Left ventricle myocardium superior (tissue), 1 donor: ENCODE measurements at places on chromosomes 5 and 9. TPM values are rescaled to one million over a fixed set of nuclear protein-coding genes. Genes with fewer than 3 reads are reported as not detected.
A peak's percentile ranks its signal among the peaks of the same experiment; 100 is the strongest.

NELFB gene
- 43.6 TPM for total RNA-seq

TAF11L10 gene
- not detected for total RNA-seq

SHB gene
- total RNA-seq = 15.9 TPM

F2R gene
- 7.2 TPM for total RNA-seq

GRCh38 chr5:50763846-50764245 is 97.4 kb downstream of the PARP8 start:
- DNase-seq = no peak

DNA sequence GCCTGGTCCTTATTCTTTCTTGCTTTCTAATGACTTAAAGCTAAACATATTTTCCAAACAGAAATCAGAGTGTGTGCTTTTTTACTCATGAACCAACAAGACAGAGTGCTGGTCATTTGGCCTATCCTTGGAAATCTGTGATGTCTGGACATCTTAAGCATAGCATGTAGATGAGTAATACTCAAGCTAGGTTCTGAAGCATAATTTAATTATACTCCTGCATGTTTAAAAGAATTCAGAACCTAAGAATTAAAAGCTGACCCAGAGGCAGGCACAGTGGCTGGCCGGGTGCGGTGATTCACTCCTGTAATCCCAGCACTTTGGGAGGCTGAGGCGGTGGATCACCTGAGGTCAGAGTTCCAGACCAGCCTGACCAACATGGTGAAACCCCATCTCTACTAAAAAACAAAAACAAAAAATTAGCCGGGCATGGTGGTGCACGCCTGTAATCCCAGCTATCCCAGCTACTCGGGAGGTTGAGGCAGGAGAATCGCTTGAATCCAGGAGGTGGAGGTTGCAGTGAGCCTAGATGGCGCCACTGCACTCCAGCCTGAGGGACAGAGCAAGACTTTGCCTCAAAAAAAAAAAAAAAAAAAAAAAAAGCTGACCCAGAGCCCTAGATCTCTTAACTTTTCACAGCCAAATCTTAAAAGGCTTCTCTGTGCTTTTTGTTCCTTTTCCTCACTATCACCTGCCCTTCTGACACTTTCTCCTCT is 16.2 kb upstream of the TJP2 start:
- DNase-seq = no peak

DNA sequence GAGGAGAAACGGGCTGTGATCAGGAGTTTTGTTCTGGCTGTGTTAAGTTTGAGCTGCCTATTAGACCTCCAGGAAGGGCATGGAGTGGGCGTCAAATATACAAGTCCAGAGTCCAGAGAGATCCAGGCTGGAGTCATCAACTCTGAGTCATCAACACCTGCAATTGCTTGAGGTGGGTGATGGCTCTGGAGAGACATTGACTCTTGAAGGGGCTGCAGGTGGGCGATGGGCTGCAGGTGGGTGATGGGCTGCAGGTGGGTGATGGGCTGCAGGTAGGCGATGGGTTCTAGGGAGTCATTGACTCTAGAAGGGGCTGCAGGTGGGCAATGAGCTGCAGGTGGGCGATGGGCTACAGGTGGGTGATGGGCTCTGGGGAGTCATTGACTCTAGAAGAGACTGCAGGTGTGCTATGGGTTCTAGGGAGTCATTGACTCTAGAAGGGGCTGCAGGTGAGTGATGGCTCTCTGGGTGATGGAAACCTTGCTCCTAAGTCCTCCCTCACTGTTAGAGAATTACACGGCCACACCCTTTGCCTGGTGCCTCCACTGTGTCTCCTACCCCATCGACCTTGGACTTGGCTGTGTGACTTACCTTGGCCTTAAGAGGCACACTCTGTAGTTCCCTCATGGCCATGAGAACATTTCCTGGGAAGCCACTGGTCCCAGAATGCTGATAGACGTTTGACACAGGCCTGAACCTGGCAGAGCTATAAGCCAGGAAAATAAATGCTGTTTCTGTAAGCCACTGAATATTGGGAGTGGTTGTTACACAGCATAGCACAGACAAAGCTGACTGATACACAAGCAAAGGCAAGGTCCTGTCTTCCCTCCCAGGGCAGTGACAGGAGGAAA is 10.4 kb upstream of the FIBCD1 start:
- DNase-seq = no peak

GRCh38 chr5:94094793-94095441 is 353.5 kb upstream of the POU5F2 start:
- no peak for DNase-seq

DNA sequence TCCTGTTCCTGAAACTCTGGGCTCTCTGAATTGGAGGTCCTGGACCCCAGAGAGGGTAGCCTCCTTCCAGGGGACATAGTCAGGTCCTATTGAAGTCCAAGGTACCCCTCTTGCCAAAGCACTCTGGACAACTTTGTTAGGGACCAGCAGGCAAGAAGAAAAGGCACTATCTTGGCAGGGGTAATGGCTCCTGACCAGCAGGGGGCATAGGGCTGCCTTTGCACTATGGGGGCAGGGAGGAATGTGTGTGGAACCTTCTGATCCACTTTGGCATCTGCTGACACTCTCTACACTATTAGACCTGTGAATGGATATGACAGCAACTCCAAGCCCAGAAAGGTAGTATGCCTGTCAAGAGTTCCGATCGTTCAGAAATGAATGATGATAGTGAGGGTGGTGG is 179.0 kb upstream of the CD180 start:
- DNase-seq = no peak

- no peak for DNase-seq
Measured at GRCh38 chr5:136729901-136730355, 364.6 kb upstream of the TRPC7 start.

DNA sequence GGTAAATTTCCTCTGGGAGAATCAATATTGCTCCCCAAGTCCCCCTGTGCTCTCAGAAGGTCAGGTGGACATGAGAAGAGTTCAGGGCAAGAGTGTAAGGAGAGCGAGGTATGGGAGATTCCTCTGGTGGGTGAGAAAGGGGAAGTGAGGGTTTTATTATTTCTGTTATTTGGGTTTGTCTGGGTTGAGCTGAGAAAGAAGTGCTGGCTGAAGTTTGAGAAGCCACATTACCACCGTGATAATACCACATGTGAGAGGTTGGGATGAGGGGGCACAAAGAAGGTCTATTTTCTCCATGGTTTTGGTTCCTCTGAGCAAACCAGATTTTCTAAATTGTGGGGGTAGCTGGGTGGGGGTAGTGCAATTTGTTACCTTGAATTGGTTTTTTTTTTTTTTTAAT is 350.4 kb downstream of the OSTF1 start:
- no peak for DNase-seq

DNA sequence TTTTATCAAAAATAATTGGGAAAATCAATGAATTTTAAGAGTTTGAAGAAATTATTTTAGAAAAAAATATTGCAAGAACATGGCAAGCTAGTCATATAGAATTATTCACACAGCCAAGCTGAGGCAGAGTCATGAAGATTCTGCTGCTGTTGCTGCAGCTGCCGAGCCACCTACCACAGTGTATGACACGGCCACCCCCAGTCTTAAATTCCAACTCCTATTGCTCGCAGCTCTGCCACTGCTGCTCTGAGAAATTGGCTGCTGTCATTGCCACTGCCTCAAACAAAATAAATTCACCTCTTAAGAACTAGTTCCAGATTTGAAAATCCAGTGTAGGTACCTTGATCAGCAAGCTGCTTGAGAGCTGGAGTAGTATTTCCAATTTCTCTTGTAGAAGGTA is 1318.8 kb upstream of the ACO1 start:
- no peak for DNase-seq

DNA sequence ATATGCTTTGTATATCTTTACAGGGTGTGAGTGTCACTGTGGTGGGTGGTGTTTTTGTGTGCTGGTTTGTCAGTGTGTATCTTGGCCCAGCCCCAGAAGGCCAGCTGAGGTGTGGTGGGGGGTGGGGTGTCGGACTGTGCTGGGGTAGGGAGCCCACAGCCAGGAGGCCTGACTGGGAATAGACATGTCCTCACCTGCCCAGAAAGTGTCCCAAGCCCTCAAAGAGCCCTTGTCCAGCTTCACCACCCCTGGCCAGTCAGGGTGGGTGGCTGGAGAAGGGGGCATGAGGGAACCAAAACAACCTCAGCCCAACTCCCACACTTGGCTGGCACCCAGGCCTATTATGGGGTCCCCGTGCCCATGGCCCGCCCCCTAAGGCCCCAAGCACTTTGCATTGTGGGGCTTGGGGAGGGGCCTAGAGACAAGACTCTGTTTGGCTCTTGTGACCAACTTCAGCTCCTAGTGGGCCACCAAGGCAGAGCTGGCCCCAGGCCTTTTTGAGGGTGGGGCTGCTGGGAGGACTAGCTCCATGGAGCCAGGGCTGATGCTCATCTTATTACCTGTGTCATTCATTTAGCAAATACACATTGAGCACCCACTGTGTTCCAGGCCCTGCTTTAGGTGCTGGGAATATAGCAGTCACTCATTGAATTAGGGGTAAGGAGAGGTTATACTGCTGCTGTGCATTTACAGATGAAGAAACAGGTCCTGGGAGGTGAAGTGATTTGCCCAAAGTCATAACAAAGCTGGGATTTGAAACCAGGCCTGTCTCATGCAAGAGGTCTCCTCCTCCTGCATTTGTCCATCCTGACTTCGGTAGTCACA is 56.2 kb upstream of the PSD2 start:
- DNase-seq = no peak

DNA sequence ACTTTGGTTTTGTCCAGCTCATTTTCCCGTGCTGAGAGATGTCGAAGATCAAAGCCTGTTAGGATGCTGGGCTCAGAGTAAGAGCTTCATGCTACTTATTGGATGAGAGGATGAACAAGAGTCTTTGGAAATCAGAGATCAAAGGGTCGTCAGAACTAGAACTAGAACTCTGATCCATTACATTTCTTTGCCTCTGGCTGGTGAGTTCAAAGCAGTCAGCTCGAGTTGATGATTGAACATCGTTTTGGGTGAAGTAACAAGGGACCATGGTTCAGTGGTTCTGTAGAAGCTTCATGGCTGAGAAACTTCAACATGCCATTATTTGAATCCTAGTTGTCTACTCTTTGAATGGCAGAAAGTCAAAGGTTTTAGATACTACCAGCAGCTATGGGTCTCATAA is 320.3 kb downstream of the ARHGEF28 start:
- DNase-seq = no peak

DNA sequence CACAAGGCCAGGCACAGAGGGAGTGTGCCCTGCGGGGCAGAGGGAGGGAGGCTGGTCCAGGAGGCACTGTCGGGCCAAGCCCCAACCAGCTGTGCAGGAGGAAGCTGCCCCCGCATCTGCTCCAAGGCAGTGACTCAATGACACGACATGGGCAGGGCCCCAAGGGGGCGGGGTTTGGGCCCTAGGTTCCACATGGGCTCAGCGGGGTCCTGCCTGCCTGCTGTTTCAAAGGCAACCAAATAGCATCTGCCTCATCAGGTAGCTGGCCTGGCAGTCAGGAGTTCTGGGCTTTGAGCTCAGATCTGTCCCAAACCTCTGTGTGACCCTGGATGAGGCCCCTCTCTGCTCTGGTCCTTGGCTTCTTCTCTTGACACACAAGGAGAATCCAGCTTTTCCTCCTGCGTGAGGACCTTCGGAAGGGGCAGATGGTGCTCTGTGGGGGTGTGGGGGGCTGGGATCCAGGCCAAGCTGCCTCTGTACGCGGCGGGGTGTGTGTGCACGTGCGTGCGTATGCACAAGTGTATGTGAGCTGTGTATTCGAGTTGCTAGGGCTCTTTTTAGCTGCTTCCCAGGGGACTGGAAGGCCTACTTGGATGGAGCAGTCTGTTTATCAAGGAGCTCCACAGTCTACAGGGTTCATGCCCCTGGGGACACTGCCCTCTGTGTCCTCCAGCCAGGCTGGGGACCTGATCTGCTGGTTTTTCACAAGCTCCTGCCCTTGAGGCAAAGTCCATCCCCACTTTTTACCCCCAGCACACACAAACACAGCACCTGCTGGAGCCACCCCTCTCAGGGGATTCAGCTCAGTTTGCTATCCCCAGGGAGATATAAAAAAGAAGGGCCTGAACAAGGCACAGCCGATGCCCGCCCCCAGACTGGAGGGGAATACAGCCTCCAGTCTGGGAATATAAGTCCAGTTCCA is 138.9 kb downstream of the RGS3 start:
- DNase-seq = peak; percentile 88

DNA sequence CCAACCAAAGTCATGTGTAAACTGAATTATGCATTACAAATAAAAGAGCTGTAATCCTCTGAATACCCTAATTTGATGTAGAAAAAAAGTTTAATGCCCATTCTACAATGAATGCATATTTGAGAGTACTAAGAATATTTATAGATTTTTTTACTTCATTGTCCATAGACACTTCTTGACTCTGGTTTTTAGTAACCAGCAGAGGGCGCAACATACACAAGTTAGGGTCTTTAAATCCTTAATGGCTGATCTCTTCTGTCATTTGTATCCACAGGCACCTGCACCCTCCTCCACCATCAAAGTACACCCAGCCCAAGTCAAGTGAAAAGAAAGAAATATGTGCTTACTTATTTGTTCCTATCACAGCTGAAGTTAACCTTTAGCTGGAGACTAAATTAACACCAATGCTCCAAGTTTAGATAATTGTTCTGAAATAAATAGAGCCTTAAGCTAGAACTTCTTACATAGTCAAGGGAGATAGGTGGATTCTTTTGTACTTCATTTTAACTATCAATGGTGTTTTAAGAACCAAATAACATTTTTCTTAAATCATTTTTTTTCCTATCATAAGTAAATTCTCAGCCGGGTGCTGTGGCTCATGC is 524.2 kb upstream of the DAB2 start:
- DNase-seq = no peak

- DNase-seq = peak; percentile 84
Measured at GRCh38 chr5:80082731-80083100, 47.6 kb downstream of the THBS4 start.

- DNase-seq = no peak
Measured at GRCh38 chr5:6358434-6358820, 19.9 kb downstream of the MED10 start.

- DNase-seq = no peak
Measured at GRCh38 chr5:16225927-16226326, 46.3 kb upstream of the MARCHF11 start.

DNA sequence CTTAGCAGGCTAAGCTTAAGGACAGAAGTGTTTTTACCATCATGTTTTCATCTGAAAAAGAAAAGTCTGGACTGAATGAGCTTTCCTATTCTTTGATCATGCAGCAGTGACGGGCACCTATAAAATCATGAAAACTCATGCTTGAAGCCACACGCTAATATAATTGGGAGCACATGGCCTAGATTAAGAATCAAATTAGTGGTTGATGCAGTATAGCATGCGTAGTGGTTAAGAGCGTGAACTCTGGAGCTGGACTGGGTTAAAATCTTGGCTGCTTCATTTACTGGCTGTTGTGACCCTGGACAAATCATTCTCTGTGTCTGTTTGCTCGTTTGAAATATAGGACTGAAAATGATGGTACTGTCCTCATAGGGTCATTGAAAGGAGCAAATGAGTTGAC is 49.9 kb upstream of the IL13 start:
- no peak for DNase-seq

- peak; percentile 77 for DNase-seq
Measured at GRCh38 chr5:173278641-173279040, 43.6 kb upstream of the NKX2-5 start.

DNA sequence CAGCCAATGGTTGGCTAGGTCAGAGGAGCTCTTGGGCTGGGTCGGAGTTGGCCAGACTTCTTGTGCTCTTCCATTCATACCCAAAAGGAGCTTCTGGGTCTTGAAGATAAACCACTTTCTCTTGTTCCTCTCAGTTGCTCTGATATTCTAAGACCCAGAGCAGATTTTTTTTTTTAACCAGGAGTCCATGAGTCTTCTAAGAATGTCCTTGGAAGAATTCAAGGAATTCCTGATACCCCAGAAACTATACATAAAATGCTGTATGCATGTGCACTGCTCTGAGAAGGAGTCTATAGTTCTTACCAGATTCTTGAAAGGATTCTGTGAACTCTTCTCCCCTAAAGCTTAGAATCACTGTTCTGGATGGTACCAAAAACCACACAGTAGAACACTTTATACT is 9.9 kb upstream of the PALM2AKAP2 start:
- DNase-seq = no peak
